ENCODE measurements at places on chromosomes 6 and 20.

DNA sequence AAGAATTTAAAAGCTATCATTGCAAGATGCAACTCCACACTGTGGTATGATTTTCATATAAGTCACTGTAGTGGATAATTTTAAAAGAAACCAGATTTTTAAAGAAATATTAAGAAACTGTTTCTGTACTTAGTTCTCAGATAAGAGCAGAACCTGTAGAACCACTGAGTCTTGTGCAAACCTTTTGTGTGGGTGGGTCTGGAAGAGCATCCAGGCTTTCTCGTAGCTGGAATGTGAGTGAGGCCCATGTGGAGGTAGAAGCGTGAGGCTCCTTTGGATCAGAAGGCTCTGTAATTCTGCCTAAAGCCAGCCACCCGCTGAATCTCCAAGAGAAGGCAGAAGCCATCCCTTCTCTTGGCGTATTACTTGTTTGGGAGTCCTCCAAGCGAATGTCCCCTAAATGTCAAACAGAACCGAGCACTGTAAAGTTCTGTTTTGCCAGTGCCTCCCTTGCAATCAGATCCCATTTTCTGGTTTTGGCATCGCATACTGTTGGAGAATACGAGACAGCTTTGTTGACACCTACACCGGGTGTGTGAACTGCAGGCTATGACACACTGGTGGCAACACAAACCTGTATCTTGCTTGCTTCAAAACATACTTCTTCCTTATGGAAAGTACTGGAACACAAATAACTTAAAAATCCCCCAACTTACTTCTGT lies 188.7 kb downstream of the FOXC1 start:
- no peak for DNase-seq

- DNase-seq, result no peak
Measured at GRCh38 chr6:109446541-109446940, 6.0 kb downstream of the SMPD2 start.

DNA sequence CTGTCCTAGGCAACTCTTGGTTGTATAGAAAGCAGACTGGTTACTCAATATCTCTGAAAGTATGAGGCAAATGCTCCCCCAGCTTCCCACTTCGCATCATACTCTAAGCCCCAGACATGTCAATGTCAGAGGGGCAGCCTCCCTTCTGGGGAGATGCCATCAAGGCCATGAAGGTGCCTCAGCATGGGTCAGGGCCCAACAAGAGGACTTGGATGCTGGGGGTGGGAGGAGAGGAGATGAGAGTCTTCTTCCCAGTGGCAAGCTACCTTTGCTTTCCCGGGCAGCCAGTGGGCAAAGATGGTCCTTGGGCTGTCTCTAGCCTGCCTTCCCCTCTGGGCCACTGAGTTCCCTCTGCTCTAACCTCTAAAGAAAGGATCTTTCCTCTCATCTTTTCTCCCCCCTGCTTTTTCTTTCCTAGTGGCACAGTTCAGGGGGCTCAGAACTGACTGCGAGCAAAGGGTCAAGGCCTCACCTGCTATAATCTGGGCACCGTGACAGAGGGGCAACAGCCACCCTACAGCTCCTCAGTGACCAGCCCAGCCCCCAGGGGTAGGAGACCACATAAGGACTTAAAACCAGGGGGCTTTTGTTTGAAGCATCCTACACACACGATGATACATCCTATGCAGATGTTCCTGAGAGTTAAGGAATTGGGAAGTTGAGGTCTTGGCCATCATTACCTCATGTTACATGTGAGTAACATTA lies 26.2 kb downstream of the MOCS1 start:
- no peak for DNase-seq

DNA sequence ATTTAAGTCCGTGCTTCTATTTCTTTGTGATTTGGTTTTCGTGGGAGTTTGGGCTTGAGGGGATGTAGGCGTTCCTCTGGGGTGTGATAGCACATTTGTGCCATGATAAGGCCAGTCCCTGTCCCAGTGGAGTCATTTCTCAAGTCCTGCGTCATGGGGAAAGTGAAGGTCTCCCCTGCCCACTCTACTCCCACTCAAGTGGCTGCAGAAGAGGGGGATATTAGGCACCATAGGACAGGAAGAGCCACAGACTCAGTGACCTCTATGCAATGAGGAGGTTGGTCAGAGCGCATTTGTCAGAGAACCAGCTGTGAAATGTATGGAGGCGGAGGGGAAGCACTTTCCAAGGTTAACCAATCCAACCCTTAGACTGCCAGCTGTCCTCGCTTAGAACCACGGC lies 51.9 kb upstream of the EDN1 start:
- no peak for DNase-seq

GRCh38 chr20:3222635-3223600 lies 13.6 kb downstream of the ITPA start:
- no peak for DNase-seq

DNA sequence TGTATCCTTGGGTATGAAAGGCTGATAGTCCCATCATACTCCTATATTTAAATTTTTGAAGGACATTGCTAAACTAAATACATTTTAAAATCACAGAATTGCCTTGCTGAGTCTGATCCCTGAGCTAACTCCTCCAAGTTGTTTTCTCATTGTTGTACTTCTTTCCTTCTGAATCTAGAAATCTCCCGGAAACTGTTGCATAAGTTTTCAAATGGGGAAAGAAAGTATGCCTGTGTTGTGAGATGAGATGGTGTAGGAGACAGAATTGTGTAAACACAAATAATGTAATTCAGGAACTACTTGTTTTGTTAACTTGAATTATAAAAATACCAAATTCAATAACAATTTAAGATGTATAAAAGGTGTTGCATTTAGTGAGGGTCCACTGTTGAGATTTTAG lies 7.3 kb downstream of the PNRC1 start:
- DNase-seq, result no peak

DNA sequence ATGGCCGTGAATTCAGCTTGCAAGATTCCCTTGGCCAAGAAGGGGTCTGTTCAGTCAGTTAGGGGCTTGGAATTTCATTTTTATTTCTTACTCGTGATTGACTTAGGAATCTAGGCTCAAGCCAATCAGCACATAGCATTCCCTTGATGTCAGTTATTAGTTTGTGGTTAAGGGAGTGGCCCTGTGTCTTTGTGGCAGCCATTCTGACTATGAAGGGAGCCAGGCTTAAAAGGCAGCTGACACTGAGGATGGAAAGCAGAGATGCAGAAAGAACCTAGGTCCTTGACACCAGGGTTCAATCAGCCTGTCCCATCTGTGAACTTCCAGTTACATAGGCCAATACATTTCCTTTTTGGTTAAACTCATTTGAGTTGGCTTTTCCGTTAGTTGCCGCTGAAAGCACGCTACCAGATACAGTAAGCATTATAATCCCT lies 48.1 kb downstream of the MCUR1 start:
- peak; percentile 83 for DNase-seq

GRCh38 chr6:167995731-167996151 lies 1.7 kb upstream of the KIF25 start:
- DNase-seq, result no peak

GRCh38 chr20:58179432-58180099 lies 48.9 kb downstream of the ANKRD60 start:
- peak; percentile 47 for DNase-seq

DNA sequence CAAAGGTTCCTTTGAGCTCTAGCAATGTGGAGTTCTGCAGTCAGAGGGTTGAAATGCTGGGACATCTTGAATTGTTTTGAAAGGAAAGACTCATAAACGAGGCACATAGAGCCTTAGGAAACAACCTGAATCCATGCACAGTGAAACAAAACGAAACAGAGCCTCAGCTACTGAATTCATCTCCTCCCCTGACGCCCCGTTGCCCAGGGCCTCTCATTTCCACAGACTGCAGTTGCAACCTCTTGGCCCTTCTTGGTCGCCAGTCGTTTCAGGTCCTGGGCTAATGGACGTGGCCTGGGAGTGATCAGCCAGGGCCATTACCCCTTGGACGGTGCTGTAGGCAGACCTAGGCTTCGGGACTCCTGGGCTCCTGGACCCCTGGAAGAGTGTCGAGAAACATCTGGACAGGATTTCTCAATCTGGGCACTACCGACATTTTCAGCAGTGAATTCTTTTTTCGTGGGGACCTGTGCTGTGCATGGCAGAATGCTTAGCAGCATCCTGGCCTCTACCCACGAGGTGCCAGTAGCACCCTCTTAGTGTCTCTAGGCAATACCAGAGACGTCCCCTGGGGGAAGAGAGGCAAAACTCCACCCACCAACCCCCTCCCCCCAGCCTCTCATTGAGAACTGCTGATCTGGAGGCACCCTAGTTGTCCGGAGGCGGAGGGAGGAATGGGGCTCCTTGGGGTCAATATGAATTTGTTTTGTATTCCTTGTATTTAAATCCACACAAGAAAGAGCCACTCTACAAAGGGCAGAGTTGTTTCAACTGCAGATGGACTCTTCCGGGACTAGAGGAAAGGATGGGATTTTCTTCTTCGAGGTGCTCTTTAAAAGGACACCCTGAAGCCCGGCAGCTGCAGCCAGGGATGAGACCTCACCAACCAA lies 50.2 kb downstream of the TMEM242 start:
- no peak for DNase-seq

GRCh38 chr6:99838607-99839006 lies 155.4 kb downstream of the MCHR2 start:
- no peak for DNase-seq

- peak; percentile 13 for DNase-seq
Measured at GRCh38 chr20:43507150-43508080, at the start of gene L3MBTL1. L3MBTL1 (plus strand) TSS chr20:43507697; CDS start chr20:43513504, 5,807 bp downstream.

DNA sequence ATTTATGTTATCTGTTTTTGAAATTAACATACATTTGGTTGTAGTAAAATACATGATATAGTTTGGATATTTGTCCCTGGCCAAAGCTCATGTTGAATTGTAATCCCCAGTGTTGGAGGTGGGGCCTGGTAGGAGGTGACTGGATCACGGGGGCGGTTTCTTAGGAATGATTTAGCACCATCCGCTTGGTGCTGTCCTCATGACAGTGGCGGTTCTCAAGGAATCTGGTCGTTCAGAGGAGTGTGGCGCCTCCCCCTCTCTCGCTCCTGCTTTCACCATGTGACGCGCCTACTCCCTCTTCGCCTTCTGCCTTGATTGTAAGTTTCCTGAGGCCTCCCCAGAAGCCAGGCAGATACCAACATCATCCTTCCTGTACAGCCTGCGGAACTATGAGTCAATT lies 29.0 kb downstream of the CTCFL start:
- no peak for DNase-seq

DNA sequence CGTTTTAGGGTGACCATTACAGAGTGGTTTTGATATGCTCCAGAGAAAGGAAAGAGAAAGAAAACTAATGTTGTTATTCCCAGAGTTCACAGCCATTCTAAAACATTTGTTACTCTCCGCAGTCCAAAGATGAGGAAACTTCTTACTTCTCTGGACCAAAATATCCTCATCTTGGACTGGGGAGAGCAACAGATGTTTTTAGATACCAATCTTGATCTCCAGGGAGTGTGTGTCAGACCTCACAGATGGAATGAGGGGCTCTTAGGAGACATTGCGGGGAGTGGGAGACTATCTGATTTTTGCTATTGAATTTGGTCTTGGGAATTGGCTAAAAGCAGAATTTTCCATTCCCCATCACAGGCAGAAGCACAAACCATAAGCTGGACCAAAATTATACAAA lies 110.8 kb downstream of the TNFAIP3 start:
- DNase-seq, result no peak

- DNase-seq, result peak; percentile 43
Measured at GRCh38 chr20:52446421-52447224, 255.0 kb upstream of the ZFP64 start.

- no peak for DNase-seq
Measured at GRCh38 chr20:48437146-48437545, 390.7 kb downstream of the PREX1 start.

DNA sequence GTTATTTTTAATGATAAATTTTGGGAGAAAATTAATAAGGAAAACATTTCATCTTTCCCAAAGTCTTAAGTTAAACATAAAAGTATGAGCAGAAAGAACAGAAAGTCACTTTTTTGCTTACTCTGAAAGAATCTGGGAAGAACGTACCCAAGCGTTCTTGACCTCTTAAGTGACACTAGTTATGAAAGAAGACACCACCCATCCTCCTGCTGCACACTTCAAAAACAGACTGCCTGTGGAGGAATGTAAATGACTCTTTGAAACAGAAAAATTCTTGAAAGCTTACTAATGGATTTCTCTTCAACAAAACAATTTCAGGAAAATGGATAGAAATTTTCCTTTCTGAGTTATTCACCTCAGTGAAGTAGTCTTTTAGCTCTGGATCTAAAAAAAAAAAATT lies 227.7 kb downstream of the MEI4 start:
- peak; percentile 45 for DNase-seq

GRCh38 chr6:75528423-75528822 lies 34.8 kb upstream of the FILIP1 start:
- DNase-seq, result no peak

- no peak for DNase-seq
Measured at GRCh38 chr6:87182940-87183339, 27.6 kb downstream of the ZNF292 start.

DNA sequence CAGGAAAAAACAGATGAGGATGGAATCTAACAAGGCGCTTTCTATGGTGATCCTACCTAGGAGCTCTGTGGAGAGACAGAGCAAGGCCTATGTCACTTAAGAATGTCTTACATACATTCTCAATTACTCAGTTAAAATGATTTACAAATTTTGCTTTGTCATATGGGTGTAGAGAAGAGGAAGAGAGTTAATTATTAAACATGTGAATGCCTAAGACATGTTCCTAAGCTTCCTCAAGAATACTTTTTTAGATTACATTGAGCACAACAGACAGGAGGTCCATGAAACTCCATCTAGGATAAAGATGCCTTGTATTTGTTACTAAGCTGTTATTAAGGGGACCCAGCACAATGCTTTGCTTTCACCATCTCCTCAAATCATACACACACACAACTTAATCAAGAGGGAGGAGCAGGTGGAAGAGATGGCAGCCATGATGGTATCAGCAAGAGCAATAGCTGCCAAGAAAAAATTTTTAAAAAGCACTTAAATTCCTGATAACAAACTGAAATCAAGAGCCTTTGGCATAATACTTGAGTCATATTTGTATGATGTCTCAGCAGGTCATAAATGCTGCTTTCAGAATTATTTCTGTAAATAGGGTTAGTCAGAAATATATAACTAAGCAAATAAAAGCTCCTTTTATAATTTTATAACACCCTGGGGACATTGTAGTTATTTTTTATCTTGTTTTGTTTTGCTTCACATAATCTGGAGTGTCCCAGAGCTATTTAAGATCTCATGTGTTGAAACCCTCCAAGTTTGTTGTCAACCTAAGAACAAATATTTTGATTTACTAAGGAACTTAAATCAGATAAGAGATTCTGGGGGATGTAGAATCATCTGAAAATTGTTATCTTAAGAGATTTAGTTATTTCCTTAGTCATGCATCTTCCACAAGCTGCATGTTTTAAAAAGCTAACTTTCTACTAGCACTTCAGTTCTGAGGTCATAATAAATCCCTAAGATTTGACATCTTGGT lies 70.0 kb upstream of the CD2AP start:
- DNase-seq, result no peak

DNA sequence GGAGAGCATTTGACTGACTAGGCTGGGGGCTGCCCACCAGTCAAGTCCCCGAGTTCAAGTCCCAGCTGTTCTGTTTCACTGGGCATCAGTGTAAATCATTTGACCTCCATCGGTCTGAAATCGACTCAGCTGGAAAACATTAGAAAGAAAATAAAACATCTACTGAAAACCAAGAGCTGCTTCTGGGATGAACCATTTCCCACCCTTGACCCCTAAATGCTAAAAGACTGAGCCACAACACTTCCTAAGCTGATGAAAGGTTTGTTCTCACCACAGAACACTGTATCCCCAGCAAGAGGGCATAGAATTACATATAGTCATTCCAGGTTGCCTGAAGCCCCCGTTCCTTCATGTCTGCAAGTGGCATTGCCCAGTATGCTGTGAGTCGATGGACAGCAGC lies 237.0 kb upstream of the TAB2 start:
- peak; percentile 75 for DNase-seq

GRCh38 chr20:48877304-48877703 lies 44.2 kb upstream of the ARFGEF2 start:
- DNase-seq, result no peak

- DNase-seq, result no peak
Measured at GRCh38 chr6:45829873-45830272, 185.8 kb downstream of the CLIC5 start.

All from fibroblast of skin of scalp (primary cell).